AG04449 (cell line): ENCODE measurements at places on chromosomes 12 and 14.

DNA sequence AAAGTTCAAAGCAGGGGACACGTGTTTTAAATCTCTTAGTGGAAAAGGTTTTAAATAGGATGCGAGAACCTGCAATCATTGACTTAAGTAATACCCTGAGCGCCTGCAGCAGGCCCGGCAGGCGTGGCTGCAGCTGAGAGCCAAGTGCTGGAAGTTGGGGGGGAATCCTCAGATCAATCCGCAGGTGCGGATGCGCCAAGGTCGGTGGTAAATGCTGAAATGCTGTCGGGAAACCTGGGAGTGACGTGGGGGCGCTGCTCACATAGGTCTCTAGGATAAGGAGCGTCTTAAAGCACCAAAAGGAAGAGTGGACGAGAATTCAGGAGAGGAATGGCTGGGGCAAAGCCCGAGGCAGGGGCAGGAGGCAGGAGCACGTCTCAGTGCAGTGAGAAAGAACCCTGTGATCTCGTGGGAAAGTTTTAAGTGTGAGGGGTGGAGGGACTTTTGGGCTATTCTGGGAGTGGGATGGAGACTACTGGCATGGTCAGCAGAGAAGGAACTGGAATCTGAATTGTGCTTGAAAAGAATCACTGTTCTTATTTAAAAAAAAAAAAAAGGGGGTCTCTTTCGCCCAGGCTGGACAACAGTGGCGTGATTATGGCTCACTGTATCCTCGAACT, 883 bp upstream of the CDCA4 start:
- DNase-seq: no peak

- no peak for DNase-seq
Measured at GRCh38 chr14:104202259-104203070, 64.1 kb downstream of the KIF26A start.

- no peak for DNase-seq
Measured at GRCh38 chr12:68235576-68235975, 10.0 kb upstream of the IL26 start.

DNA sequence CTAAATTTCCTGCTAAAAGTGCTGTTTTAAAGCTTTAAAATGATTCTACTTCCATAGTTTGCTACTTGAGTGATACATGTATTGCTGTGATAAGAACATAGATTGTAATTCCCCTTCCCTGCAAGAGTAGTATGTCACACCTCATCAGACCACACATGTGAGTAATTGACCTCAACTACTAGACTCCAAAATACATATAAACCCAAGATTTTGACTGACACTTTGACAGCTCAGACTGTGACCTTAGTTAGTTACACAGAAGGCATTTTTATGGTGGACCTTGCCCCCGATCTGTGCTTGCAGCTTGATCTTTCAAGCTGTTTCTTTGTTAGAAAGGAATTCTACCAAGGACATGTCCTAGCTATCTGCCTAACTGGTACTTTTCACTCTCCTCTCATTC, 18.6 kb downstream of the APOBEC1 start:
- no peak for DNase-seq

DNA sequence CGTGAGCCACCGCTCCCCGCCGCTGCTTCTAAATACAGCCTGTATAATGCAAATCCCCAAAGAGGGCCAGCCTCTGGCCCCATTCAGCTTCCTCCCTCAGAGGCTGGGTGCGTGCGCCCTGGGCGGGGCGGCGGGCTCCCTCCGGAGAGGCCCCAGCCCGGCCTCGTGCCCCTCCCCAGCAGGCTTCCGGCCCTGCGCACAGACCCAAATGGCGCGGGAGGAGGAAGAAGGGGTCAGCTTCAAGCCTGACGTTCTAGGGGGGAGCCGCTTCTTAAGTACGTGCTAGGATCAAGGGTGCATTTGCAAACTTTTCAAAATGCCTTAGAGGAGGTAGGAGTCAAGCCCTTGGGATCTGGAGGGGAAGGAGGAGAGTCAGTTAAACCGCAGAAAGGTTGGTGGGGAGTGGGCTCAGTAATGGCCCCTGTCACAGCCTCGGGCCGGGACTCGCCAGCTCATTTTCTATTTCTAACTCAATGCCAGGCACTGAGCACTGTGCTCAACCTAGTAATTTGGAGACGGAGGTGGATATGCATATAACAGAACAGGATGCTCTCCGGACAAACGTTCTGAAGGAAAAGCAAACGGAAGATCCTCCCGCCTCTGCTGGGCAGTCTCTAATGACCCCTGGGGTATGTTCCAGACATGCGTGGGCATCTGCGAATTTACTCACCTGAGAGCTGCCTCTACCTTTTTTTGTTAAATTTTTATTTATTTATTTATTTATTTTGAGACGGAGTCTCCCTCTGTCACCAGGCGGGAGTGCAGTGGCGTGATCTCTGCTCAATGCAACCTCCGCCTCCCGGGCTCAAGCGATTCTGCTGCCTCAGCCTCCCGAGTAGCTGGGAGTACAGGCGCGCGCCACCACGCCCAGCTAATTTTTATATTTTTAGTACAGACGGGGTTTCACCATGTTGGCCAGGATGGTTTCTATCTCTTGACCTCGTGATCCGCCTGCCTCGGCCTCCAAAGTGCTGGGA, 32.3 kb downstream of the NINJ2 start:
- no peak for DNase-seq

- no peak for DNase-seq
Measured at GRCh38 chr14:23167116-23167847, 16.2 kb downstream of the SLC7A8 start.

- DNase-seq: no peak
Measured at GRCh38 chr12:126772171-126772864, 1494.7 kb upstream of the TMEM132C start.

DNA sequence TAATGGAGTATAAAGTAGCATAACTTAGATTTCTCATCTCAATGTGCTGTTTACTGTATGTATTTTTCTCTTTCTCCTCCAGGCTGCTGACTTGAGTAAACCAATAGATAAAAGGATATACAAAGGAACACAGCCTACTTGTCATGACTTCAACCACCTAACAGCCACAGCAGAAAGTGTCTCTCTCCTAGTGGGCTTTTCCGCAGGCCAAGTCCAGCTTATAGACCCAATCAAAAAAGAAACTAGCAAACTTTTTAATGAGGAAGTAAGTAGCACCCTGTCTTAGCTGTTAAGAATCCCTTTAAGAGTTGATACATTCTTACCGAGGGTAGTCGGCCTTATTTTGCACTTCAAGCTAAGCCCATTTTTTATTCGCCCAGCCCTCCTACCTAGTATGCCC, 55.2 kb downstream of the WDR20 start:
- no peak for DNase-seq

GRCh38 chr12:30425445-30425844, 270.2 kb downstream of the IPO8 start:
- DNase-seq: no peak

DNA sequence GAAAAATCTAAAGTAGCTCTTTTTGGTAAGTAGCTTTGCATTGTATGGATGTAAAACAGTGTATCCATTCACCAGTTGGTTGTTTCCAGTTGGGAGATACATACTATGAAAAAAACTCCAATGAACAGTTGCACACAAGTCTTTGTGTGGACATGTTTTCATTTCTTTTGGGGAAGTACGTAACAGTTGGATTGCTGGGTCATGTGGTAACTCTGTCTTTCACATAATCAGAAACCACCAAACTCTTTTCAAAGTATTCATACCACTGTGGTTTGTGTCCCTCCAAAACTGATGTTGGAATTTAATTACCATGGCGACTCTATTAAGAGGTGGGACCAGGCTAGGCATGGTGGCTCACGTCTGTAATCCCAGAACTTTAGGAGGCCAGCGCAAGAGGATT, 58.9 kb upstream of the RESF1 start:
- no peak for DNase-seq

DNA sequence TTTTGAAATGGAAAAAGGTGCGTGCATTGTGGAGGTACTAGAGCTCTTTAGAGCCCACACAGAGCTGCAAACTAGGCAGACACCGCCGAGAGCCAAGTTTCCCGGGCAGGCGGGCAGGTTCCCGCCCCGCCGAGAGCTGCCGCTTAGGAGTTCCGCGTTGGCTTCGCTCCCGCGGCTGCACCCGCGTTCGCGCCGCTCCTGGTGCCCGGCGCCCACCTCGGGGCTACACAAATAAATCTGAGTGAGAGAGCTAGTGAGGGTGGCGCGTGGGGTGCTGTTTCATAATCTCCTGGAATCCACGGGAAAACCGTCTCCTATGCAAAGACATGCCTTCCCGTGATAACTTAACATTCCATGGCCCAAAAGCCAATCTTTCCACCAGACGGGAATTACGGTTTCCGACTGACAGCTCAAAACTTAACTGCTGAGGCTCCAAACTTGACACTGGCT, 645 bp downstream of the KITLG start:
- no peak for DNase-seq
